ENCODE measurements at places on chromosomes 3 and 15. TPM values are rescaled to one million over a fixed set of nuclear protein-coding genes. Genes with fewer than 3 reads are reported as not detected.

The NUSAP1 gene
- total RNA-seq = 123 TPM

The CHDH gene
- total RNA-seq = under 0.01 TPM

The GCNT3 gene
- not detected for total RNA-seq

The SCAANT1 gene
- not detected for total RNA-seq

The GP9 gene
- total RNA-seq = not detected

The SUSD5 gene
- total RNA-seq = 2.9 TPM

The SMAD6 gene
- 4.8 TPM for total RNA-seq

The LRRIQ4 gene
- not detected for total RNA-seq

The RBM5 gene
- 122 TPM for total RNA-seq

The WDR72 gene
- total RNA-seq = not detected

The C2CD4B gene
- total RNA-seq = not detected

The PLAAT1 gene
- 0.54 TPM for total RNA-seq

The C15orf62 gene
- under 0.01 TPM for total RNA-seq

The POTEB3 gene
- total RNA-seq = not detected

The C3orf22 gene
- total RNA-seq = not detected
